ENCODE measurements at places on chromosomes 16 and 17.

DNA sequence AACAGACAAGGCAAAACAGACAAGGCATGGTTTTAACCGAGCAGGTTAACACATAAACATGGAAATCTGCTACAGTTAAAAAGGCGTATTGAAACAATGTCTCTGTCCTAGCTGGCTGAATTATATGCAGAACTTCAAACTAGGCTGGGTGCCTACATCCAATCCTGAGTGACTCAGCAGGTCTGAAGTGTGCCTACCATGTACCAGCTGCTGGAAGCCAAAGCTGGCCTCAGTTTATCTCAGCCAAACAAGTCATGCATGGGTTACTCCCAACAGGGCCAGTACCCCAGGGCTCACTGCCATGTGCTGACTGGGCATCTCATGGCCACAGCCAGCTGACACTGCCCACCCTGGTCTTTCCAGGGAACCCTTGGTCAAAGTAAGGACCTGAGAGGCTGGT lies 4.0 kb downstream of the C1QBP start:
- no peak for DNase-seq

DNA sequence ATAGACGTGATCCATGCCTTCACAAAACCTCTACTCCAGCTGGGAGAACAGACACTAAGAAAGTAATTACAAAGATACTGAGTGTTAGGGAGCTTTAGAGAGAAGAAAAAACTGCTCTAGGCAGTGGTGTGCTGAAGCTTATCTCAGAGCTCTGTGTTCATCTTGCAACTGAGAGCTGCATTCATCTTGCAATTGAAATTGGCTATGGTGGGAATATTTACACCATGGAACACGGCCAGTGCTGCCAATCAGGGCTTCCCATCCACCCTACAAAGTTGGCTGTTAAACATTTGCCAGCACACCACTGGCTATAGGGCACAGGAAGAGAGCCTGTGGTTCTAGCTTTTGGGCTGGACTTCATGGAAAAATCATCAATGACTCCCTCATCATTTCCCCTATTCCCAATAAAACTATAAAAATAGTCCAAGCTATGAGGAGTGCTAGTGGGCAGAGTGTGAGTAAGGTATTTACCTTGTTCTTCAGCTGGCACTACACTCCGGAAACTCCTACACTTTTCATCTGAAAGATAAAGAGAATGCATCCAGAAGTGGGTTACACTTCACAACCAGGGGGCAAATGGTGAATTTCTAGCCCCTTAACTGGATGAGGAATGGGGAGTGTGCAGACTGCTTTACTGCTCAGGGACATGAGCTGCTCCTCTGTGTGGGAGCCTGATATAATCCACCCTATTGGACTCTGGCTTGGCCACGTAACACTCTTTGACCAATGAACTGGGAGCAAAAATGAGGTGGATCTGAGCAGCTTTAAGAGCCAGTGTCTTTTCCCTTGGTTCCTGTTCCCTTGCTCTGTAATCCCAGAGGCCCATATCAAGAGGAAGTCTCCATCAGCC lies 11.6 kb downstream of the GSG1L2 start:
- DNase-seq, result no peak

DNA sequence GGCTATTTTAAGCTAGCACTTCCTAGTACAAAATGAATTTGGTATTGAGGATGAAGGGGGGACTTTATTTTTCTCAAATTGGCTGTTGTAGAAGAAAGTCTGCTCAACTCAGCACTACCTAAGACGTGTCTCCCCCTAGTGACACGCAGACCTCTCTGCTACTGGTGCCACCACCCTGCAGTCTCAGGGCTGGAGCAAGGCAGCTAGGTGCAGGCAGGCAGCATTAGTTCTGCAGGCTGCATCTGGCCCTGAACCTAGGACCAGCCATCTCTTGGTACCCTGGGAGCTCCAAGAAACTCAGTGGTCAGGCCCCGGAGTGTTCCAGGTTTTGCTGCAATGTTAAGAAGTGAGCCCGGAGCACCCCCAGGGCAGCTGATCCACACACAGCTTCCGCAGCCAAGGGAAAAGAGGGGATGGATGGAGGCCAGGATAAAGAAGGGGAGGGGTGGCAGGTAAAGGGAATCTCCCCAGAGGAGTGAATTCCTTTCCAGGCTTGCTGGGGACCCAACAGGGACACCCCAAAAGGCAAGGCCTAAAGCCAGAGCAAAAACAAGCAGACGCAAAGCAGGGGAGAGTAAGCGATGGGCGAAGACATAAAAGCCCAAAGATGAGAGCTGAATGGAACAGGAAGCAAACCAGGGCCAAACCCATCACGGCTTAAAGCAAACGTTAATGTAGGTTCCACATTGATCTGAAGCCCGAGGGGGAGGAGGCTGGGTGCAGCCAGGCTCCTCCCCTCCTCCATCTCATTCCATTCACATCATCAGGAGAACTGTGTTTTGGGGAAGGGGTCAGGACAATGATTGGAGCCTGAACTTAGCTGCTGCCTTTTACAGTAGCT lies 200.5 kb downstream of the ZFHX3 start:
- peak; percentile 80 for DNase-seq

GRCh38 chr17:74746376-74746775 lies 2.1 kb upstream of the NHERF1 start:
- no peak for DNase-seq

GRCh38 chr17:74303305-74303704 lies 22.7 kb upstream of the KIF19 start:
- no peak for DNase-seq

GRCh38 chr17:40873801-40874200 lies 6.8 kb upstream of the KRT12 start:
- DNase-seq, result no peak

DNA sequence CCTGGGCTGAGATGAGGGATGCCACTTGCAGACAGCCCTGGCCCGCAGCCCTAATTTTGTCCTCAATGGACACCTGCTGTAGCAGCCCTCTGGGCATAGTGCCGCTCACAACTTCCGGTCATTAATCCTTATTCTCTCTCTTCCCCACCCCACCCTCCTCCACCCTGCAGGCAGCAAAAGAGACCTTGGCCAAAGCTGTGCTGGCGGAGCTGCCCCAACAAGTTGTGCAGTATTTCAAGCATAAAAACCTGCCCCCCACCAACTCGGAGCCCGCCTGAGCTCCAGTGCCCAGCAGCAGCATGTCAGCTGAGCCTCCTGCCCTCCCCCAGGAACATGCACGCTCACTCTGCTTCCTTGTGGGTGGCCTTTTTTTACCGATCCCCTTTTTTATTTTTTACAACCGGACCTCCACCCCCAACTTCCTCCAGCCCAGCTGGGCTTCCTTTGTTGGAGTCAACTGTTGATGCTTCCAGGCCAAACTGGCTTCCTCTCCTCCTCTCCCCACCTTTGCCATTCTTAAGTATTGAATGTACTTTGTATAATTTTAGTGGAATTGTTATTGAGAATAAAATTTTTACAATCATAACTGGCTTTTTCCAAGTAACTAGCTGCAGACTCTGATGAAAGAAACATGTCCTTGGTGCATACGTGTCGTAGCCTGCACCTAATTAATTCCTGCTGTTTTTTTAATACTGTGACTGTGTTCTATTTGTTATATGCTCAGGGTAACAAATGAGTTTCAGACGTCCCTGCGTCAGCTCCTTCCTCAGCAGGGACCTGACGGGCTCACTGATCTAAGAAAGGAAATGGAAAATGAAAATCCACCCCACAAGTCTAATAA lies 38.2 kb downstream of the PSME3IP1 start:
- no peak for DNase-seq

- DNase-seq, result peak; percentile 87
Measured at GRCh38 chr16:17474572-17474971, 3.8 kb upstream of the XYLT1 start.

GRCh38 chr17:78523934-78524655 lies 53.1 kb downstream of the DNAH17 start:
- no peak for DNase-seq

GRCh38 chr16:88703486-88704309 lies 2.5 kb downstream of the RNF166 start:
- no peak for DNase-seq

GRCh38 chr17:9179602-9180001 lies 158.3 kb downstream of the NTN1 start:
- no peak for DNase-seq

DNA sequence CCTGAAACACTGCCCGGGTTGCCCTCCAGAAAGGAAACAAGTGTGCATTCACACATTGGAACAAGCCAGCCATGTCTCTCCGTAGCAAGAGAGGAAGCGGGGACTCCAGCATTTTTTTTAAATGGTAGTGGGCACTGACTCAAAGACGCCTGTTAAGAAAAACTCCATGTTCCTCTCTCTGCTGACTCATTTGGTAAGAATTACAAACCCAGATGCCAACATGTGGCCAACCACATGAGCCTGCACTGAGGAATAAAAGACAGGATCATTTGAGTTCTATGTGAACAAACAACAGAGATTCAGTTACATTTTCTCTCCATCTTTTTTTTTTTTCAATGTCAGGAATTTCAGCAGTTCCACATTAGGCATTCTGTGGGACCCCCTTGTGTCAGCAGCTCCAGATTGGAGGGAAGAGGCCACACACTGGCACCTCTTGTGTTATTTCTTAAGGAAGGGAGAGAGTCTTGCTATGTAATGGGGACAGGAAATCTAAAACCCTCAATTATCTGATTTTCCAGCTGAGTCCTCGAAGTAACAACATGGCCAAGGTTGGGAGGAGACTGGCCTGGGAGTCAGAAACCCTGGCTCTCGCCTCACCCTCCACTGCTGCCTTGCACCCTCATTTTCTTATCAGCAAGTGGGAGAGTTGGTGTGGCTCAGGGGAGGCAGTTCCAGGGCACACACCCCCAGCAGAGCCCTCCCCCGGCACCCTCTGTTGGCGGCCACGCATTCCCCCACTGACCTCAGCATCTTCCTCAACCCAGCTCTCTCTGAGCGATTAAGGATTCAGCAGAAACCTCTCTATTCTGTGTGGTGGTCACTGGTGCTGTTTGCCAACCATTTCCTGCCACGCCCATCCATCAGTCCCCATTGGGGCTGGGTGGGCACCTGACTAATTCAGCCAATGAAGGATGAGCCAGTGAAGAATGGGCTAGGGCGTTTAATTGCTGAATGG lies 173.0 kb downstream of the FOXL1 start:
- DNase-seq, result no peak

- no peak for DNase-seq
Measured at GRCh38 chr16:764848-765487, 4.4 kb downstream of the MSLN start.

DNA sequence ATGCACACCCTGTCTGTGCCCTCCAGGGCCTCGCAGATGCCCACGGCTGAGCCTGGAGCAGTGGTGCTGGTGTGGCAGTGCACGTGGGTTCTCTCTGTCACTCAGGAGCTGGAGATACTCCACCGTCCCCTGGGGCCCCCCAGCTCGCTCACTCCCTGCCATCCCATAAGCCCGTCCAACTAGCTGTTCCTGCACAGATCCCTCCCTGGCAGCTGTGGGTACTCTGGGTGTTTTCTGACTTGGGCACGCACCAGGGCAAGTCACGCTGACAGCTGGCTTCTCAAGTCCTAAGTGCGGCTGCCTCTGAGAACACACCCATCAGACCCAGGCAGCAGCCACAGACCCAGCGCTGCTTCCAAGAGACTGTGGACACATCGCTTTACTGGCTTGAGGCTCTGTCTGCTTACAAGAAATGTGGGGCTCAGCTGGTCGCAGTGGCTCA lies 25.4 kb upstream of the ITGB4 start:
- peak; percentile 85 for DNase-seq

DNA sequence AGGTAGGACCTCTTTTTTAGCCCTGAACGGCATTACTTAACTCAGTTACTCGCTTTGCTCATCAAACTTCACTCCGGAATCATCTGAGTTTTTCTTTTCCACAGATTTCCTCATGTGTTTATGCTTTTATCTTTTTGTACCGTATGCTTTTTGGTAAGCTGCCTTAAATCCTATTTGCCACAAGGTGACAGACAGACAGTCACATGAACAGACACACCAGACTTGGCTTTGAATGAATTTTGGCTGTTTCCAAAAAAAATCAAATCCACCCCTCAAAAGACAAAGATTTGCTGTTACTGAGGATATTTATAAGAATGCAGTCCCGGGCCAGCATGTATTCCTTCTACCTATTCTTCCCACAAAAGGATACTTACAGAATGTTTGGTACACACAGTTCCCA lies 10.9 kb downstream of the GAS7 start:
- no peak for DNase-seq

- DNase-seq, result no peak
Measured at GRCh38 chr16:50207652-50208051, 54.5 kb downstream of the TENT4B start.

- no peak for DNase-seq
Measured at GRCh38 chr17:78279360-78279990, 48.0 kb downstream of the TMEM235 start.

All from lower leg skin (tissue), 4 donors.